ENCODE measurements at places on chromosomes 2 and 18.

- no peak for DNase-seq
Observed at GRCh38 chr2:56531668-56532420, 348.1 kb downstream of the CCDC85A start.

DNA sequence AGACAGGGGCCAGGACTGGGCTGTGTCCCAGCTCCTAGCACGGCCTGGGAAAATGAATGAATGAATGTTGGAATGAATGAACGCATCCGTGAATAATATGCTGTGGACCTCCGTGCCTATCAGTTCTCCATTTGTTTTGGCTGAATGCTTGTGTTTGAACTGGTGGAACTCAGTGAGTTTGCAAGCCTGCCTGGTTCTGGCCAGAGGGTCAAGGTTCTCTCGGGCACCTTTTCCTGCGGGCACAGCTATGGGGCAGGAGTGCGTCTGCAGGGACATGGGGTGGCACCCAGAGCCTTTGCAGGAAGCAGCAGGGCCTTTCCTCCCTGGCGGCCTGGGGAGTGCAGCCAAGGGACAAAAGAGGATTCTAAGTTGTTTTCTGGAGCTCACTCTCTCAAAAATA, 17.6 kb upstream of the PDIA6 start:
- DNase-seq, result no peak

DNA sequence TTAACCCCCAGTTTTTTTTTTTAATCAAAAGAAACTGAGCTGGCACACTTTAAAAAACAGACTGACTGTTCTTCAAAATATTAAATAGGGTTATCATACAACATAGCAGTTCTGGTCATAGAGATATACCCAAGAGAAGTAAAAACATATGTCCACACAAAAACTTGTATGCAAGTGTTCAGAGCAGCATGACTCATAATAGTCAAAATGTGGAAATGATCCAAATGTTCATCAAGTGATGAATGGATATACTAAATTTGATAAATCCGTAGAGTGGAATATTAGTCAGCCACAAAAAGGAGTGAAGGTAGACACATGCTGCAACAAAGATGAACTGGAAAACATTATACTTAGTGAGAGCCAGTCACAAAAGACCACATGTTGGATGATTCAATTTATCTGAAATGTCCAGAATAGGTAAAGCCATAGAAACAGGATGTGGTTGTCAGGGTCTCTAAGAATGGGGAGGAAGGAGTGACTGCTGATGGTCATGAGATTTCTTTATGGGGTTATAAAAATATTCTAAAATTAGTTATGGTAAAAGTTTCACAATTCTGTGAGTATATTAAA, 5.1 kb downstream of the SMIM21 start:
- no peak for DNase-seq

- DNase-seq, result no peak
Observed at GRCh38 chr2:179946810-179947615, 60.1 kb downstream of the CWC22 start.
